CD4-positive, alpha-beta T cell treated with Interleukin-12 subunit alpha and Interleukin-12 subunit beta, for 1 hour (primary cell): ENCODE measurements at places on chromosomes 1 and 21.

GRCh38 chr21:28745131-28746016, 247.3 kb downstream of the LTN1 start:
- peak; percentile 73 for DNase-seq

- no peak for DNase-seq
Observed at GRCh38 chr1:26031611-26032220, 10.1 kb downstream of the EXTL1 start.

DNA sequence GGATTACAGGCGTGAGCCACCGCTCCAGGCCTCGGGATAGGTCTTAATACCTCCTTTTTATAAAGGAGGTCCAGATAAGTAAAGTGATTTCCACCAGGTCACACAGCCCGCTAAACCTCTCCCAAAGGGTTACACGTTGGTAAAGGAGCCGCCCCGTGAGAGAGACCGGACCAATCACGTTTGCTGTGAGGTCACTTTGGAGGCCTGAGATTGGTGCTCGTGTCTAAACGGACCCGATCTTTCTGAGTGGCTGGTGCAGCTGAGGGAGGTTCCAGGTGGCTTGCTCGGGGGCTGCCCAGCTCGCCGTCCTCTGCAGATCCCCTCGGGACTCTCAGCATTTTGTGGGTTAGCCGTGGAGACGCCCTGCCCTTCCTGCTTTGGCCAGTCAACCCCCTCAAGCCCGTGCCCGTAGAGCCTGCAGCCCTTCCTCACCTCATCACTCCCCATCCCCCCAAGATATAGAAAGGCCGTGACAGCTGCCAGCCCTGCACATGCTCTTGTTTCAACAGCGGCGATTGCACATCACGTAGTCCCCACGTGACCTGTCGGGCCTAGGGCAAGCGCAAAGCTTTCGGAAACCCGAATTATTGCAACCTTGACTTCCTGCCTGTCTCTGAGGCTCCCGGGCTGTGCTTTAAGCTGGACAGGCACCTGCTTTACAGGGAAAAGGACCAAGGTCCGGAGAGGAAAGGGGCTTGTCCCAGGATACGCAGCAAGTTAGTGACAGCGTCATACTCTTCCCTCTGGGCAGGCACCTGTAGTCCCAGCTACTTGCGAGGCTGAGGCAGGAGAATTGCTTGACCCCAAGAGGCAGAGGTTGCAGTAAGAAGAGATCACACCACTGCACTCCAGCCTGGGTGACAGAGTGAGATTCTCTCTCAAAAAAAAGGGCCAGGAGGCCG, 5.0 kb upstream of the COA7 start:
- DNase-seq, result peak; percentile 88

DNA sequence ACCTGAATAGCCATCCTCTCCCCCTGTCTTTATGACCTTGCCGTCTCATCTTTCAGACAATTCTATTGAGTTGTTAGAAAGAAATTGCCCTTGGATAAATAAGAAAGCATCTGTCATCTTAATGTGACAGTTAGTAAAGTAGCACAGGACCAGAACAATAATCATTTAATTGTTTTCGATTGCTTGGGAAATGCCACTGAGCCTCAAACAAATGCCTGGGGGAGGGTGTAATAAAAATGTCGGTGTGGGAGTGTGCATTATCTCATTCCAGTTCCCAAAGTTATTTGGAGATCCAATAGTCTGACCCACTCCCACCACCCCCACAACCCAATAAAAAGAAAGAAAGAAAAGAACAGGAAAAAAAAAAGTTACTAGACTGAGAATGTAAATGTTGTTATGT, 509.3 kb upstream of the LRRC7 start:
- DNase-seq, result no peak

GRCh38 chr1:204932573-204932909, 61.9 kb downstream of the NFASC start:
- DNase-seq, result no peak

DNA sequence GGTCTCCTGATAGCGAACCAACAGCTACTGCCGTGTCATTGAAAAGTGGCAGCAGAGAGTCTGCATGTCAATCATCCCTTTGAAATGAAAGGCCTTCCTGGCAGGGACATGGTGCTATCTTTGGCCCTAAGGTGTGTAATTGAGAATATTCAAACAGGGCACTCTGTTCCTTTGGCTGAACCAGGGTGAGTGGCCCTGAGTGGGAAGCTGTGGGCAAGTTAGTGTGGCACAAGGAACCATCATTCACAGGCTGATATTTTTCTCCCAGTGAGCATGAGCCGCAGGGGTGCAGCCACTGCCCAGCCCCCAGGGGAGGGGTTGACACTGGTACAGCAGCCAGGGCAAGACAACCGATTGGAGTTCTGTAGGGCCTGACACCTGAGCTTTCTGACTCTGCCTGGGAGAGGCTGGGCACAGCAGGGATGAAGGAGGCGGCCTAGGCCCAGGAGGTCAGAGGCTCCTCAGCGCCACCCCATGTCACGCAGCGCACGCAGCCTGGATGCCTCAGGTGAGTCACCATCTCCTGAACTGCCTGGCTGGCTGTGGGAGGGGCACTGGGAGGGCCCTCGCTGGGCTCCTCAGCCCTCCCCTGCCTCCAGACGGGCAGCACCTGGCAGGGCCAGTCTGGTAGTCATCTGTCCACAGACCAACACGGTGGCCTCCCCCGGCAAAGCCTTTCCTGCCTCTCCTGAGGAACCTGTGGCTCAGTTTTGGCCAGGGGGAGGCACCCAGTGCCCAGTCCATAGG, 13.2 kb downstream of the QSOX1 start:
- DNase-seq, result no peak

DNA sequence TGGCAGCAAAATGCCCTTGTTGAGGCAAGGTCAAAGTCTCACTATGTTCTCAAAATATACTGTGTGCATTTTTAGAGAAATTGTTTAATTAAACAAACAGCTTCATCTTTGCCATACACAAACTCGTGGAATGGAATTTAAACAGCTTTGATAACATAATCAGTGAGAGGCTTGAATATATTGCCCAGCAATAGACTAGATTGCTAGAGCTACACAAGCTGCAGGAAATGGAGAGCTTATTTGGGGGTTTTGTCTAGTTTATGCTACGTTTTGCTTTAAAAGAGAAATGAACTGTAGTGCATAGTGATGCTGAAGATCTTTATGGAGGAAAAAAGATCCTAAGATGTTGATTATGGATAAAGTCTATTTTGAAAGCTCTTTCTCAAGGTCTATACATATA, 166.8 kb upstream of the HMCN1 start:
- no peak for DNase-seq

DNA sequence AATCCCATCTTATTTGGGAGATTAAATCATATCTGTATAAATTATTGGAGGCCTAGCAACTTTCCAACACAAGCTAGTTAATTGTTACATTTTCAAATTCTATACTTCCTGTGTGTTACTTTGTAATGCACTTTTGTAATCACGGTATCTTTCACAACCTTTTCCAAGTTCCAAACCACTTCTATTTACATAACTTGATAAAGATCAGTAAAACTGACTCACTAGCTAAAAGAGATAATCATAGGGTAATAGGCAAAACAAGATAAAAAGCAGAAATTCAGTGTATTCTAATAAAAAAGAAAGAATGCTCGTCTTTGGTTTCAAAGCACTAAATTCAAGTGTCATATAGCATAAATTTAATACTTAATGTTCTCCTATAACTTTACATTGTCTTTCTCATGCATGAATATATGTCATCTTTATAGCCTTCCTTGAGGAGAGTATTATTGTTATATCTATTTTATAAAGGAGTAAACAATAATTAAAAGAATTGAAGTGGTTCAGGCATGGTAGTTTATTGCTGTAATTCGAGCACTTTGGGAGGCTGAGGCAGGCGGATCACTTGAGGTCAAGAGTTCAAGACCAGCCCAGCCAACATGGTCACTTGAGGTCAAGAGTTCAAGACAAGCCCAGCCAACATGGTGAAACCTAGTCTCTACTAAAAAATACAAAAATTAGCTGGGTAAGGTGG, 66.4 kb downstream of the RGS13 start:
- no peak for DNase-seq

- DNase-seq, result no peak
Observed at GRCh38 chr1:196877964-196878363, 9.9 kb upstream of the CFHR4 start.

GRCh38 chr1:243719476-243719875, 130.6 kb downstream of the AKT3 start:
- DNase-seq, result no peak

GRCh38 chr1:224801844-224802490, 127.5 kb upstream of the DNAH14 start:
- DNase-seq, result no peak

GRCh38 chr1:26203642-26204318, 13.4 kb downstream of the CATSPER4 start:
- DNase-seq, result no peak

DNA sequence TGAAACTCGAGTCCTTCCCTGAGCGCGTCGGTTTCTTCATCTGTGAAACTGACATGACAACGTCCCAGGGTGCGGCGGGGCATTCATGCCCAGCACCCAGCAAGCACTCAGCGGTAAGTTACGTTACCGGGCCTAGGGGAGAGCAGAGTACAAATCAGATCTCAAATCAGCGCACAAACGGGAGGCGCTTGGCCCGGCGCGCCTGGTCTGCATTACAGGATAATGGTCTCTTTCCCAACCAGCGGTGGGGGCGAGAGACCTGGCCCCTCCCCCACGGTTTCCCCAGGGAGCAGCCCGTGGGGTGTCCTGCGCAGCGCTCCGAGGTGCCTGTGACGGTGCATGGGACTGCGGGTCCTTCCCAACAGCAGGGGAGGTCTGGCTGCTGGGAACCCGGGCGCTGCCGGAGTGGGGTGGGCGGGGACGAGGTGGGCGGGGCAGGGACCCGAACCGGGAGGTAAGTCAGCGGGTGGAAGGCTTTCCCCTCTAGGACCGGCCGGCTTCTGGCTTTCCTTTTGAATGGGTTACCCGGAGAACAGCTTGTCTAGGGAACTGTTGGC, 1.0 kb downstream of the TMEM51 start:
- no peak for DNase-seq

DNA sequence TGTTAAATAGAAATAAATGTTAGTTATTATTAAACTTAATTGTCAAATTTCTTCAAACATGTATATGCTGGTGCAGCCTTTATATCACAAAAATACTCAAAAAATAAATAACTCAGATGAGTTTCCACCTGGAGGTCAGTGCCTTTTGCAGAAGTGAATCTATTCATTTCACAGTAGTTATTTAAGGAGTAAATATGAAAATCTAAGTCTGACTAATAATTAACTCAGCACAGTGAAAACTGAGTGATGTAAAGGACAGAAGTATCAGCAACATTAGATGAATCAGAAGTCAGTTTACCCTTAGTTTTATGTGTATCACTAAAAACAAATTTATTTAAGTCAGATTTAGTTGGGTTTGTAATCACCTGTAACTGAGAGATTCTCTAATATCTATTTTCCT, 2135.4 kb downstream of the MRPL39 start:
- DNase-seq, result no peak

DNA sequence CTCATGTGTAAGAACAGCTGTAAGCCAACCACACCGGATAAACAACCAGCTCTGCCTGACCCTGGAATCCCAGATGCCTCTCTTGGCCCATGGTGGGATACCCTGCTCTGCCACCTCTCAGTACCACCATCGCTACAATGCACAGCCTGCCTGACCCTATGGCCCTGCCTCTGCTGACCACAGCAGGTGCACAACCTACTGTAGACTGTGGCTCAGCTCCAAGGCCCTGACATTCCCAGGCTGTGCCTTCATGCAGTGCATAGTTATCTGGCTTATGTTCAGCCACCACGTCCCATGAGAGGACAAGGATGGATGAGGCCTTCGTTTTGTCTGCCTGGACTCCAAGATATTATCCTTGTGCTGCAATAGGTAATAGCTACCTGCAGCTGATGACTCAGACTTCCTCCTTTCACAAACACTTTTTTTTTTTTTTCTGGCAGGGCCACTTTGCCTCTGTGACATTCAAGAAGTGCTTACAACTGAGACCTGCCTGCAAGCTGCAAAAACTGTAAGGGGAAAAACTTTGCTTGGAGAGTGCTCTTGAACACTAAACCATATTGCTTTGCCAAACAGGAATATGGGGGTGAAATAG, 177.7 kb downstream of the URB2 start:
- DNase-seq, result no peak

DNA sequence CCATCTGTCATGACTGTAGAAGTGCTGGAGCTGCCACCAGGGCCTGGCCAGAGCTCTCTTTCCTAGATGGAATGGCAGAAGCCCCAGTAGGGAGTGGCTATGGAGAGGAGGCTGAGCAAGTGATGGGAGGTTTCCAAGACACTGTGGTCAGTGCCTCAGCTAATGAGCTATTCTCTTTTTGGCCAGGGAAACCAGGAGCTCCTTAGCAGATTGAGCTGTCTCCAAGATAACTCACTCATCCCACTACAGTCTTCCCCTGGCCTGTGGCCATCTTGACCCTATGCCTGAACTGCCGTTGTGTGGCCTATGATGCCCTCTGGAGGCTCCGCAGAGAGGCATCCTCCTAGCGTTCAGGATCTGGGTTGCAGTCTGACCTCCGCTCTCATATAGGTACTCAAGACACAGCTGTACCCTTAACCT, 60.5 kb downstream of the ERI3 start:
- DNase-seq, result no peak

DNA sequence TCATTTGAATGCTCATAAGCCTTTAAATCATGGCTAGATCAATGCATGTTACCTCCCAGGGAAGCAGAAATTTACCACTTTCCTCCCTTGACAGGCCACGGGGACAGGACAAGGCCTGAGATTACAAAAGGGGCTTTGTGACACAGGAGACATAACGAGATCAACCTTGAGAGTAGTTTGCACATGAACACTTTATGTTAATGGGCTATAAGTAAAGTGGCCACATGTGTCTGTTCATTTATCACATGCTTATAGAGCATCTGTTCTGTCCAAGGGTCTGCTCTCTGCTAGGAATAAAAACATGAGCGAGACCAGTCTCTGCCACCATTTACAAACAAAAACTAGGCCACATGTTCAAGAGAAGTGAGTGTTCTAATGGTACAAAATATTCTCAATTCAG, 144.1 kb upstream of the C8B start:
- no peak for DNase-seq

DNA sequence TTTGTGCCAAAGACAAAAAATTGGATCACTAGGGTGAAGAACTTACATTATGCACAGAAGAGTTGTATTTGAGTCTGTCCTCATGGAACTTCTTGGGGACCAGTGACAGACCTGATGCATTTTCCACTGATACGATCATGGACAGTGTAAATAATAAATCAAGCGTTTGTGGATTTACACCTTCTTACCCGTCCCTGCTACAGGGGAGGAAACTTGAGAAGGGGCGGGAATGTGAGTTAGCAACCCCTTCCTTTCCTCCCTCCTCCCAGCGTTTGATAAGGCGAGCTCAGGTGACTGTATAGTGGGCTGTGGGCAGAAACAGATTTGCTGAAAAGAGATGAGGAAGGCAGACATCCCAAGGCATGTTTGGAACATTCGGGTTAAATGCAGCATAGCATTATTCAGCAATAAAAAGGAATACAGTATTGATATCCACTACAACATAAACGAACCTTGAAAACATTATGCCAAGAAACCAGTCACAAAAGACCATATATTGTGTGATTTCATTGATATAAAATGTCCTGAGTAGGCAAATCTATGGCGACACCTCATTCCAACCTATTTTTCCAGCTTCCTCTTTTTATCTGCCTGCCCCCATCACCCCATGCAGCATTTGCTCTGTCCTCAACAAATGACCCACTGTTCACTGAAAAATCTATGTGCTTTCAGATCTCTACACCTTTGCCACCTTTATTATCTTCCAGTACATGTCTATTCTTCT, 128.7 kb downstream of the ZZZ3 start:
- no peak for DNase-seq

- DNase-seq, result no peak
Observed at GRCh38 chr1:113980110-113980509, 836 bp downstream of the OLFML3 start.
